Epithelial cell of esophagus (primary cell): ENCODE measurements at places on chromosomes 13 and 19.
A peak's percentile ranks its signal among the peaks of the same experiment; 100 is the strongest.

GRCh38 chr13:35994131-35994966 lies 136.8 kb downstream of the DCLK1 start:
- DNase-seq, result peak; percentile 66

DNA sequence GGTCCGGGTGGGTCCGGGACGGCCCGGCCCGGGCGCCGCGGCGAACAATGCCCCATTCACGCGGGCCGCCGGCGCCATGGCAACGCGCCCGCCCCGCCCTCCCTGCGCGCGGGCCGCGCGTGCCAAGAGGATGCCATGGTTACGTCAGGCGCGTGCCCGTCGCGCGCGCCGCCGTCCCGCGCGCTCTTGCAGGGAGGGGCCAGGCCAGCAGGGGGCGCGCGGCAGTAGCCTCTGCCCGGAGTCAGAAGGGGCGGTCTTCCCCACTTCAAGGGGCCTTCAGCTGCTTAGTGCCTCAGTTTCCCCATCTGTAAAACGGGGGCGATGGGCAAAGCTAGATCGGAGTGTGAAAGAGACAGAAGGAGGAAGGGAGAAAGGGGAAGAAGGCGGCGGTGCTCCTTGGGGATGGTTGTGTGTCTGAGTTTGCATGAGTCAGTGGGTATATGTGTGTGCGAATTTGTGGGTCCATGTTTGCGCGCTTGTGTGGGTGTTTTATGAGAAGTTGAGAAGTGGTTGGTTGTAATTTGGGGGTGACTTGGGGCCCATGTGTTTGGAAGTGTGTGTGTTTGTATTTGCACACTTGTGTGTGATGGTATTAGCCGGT lies 11.6 kb upstream of the NFIX start:
- DNase-seq, result peak; percentile 76

- DNase-seq, result peak; percentile 36
These were observed 91.8 kb downstream of the UBL3 start for GRCh38 chr13:29758531-29759114.

- DNase-seq, result no peak
These were observed 35.0 kb upstream of the ALOX5AP start for GRCh38 chr13:30700364-30700763.

DNA sequence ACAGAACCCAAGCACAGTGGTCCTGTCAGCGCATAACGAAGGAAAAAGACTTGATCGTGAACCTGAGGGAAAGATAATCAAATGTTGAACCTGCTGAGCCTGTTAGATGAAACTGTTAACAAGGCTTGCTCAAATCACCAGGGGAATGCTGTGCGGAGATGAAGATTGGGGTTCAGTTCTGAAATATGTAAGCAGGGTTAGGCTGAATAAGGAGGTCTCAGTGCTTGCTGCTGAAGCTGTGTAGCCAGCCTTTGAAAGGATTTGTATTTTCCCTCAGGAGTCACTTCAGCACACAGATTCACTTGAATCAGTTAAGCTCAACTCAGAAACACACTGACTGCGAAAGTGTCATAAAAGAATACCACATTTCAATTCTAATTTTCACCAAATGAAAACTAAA lies 793.5 kb downstream of the OLFM4 start:
- no peak for DNase-seq

- DNase-seq, result no peak
These were observed 609.8 kb downstream of the LMO7 start for GRCh38 chr13:76245920-76246319.

- DNase-seq, result no peak
These were observed 114.9 kb downstream of the RFC3 start for GRCh38 chr13:33932769-33933406.

DNA sequence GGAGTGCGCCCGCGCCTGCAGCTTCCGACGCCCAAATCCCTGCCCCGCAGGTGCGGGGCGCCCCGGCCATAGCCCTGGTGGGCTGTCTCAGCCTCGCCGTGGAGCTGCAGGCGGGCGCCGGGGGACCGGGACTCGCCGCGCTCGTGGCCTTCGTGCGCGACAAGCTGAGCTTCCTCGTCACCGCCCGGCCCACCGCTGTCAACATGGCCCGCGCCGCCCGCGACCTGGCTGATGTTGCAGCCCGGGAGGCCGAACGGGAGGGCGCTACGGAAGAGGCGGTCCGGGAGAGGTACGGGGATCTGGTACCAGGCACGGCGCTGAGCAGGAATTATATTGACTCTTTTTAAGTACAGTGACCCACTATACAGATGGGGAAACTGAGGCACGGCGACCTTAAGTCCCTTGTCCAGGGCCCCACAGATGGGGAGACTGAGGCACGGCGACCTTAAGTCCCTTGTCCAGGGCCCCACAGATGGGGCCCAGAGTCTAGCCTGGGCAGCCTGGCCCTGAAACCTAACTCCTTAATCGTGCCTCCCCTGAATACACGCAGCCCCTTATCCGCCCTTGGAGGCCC lies 586 bp downstream of the MRI1 start:
- DNase-seq, result no peak

- DNase-seq, result peak; percentile 93
These were observed 37.6 kb upstream of the RNF113B start for GRCh38 chr13:98214707-98215106.

- DNase-seq, result no peak
These were observed 727.1 kb upstream of the KLHL1 start for GRCh38 chr13:70835371-70835770.

- no peak for DNase-seq
These were observed 5.8 kb downstream of the PPP6R1 start for GRCh38 chr19:55252760-55253663.

DNA sequence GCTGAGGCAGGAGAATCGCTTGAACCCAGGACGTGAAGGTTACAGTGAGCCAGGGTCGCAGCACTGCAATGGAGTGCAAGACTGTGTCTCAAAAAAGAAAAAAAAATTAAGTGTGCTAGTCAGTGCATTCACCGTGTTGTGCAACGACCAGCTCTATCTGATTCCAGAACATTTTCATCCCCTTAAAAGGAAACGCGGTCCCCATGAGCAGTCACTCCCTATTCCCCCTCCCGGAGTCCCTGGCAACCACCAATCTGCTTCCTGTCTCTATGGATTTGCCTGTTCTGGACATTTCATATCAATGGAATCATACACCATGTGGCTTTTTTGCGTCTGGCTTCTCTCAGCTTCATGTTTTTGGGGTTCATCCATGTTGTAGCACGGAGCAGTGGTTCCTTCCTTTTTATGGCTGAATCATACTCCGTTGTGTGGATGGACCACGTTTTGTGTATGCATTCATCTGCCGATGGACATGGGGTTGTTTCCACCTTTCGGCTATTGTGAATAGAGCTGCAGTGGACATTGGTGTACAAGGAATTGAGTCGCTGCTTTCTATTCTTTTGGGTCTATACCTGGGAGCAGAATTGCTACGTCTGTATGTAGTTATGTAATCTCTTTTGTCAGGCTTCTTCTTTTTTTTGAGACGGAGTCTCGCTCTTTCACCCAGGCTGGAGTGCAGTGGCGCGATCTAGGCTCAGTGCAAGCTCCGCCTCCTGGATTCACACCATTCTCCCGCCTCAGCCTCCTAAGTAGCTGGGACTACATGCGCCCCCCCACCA lies 19.8 kb downstream of the MYO9B start:
- DNase-seq, result no peak

- no peak for DNase-seq
These were observed 2.8 kb downstream of the ZNF667 start for GRCh38 chr19:56474308-56474707.

DNA sequence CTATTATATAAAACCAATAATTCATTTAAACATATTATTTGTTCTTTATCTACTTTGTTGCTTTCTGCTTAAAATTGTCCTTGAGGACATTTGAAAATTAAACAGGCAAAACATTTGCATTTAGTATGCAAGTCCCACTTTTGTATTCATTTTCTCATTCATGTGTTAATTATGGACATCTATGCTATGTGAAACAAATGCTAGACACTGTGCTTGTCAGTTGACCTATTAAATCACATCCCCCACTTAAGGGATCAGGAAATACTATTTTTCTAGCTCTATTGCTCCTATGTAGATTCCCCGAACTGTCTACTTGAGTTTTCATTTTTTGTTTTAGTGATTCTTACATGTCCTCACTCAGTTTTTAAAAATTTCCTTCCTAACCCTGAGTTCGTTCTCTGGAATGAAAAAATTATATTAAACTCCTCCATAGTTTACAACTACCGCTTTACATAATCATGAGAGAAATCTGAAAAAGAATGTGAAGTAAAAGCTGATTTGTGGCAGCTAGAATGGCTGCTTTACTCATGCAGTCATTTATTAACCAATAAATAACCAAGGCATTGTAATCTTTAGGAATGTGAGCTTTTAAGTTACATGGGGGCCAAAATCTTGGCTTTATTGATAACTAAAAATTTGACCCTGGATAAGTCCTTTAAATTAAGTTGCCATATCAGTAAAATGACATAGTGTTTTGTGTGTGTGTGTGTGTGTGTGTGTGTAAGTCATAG lies 188.5 kb downstream of the LIG4 start:
- no peak for DNase-seq
